Ovary (tissue), 10 donors: ENCODE measurements at places on chromosomes 1 and 21. TPM values are rescaled to one million over a fixed set of nuclear protein-coding genes. Genes with fewer than 3 reads are reported as not detected.

The RPTN gene
- total RNA-seq = not detected

The IGSF9 gene
- 0.83 TPM for total RNA-seq

The ZFP69 gene
- total RNA-seq = 3.6 TPM

The RNF187 gene
- 109 TPM for total RNA-seq

The VPS13D gene
- total RNA-seq = 36.0 TPM

The CFAP126 gene
- not detected for total RNA-seq

The TFF2 gene
- not detected for total RNA-seq

The EPHA10 gene
- total RNA-seq = not detected

The WNT9A gene
- 3.9 TPM for total RNA-seq

The AADACL4 gene
- total RNA-seq = not detected

The IL19 gene
- total RNA-seq = not detected

The KCNE2 gene
- not detected for total RNA-seq

The FAM177B gene
- not detected for total RNA-seq

The COL6A1 gene
- total RNA-seq = 731 TPM

The PRKAA2 gene
- total RNA-seq = 2.4 TPM
